ENCODE measurements at places on chromosomes 11 and 22.

GRCh38 chr22:29798318-29798717 is 31.1 kb downstream of the UQCR10 start:
- DNase-seq = no peak

GRCh38 chr11:115500547-115501501 is 3.4 kb downstream of the CADM1 start:
- DNase-seq = peak; percentile 1

GRCh38 chr11:130006929-130007328 is 4.3 kb upstream of the PRDM10 start:
- DNase-seq = no peak

- DNase-seq = no peak
Observed at GRCh38 chr11:106276126-106276525, 198.7 kb downstream of the AASDHPPT start.

DNA sequence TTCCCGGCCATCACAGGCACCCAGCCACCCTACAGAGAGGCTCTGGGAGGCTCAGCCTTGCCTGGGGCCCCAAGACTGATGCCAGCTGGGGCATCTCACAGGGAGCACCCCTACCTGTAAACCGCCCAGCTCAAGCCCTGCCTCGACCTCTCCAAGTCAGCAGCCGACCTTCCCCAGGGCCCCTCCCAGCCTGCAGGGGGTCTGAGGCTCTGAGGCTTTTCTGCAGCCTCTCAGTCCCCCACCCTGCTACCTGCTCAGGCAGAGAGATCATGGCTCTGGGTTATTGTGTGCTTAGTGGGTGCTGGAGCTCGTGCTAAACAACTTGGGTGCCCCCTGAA is 23.1 kb upstream of the RTN4R start:
- no peak for DNase-seq

- DNase-seq = no peak
Observed at GRCh38 chr11:62193952-62194351, 3.9 kb downstream of the SCGB1D1 start.

- DNase-seq = no peak
Observed at GRCh38 chr22:37633089-37633624, 6.3 kb upstream of the SH3BP1 start.

GRCh38 chr11:95085117-95085816 is 4.4 kb upstream of the ENDOD1 start:
- DNase-seq = no peak

DNA sequence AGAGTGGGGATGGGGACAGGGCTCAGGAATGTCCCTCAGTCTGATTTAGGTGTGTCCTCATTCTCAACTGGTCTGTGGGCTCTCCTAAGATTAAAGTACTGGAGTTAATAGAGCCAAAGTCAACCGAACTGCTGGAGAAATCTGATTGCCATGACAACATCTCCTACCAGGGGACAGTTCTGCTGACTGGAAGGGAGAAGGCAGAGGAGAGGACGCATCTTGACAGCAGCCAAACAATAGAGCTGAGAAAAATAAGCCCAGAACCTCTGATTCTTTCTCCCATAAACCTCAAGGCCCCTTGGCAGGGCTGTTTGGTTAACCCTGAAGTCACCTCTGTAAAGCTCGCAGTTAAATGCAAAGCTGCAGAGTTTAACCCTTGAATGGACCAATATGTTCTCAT is 2.8 kb downstream of the KCTD14 start:
- DNase-seq = no peak

DNA sequence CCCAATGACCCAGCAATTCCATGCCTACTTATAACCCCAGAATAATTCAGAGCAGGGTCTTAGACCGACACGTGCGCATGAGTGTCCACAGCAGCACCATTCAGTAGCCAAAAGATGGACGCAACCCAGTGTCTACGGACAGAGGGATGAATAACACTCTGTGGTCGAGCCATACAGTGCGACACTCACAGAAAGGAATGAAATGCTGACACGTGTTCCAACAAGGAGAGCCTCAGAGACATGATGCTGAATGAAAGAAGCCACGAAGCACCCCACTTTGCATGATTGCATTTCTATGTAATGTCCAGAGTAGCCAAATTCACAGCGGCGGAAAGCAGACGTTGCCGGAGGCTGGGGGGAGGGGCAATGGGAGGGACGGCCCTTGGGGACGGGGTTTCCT is 134.4 kb downstream of the CTTN start:
- DNase-seq = no peak

GRCh38 chr22:31748490-31748889 is 1.4 kb downstream of the PRR14L start:
- DNase-seq = no peak

GRCh38 chr11:88809126-88809525 is 256.7 kb downstream of the GRM5 start:
- DNase-seq = no peak

DNA sequence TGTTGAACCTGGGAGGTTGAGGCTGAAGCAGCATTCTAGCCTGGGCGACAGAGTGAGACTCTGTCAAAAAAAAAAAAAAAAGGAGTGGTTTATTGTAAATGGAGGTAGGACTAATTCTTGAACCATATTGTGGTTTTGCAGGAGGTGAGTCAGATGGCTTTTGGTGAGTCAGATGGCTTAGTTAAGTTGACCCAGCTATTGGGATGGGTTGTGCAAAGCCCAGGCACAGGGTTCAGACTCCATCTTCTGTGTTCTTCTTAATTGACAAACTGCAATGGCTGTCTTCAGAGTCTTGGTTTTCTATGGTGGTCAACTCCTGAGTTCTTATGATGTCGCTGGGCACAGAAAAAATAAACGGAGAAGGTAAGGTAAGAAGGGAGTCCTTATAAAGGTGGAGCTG is 182.7 kb downstream of the ADAMTS15 start:
- DNase-seq = no peak
